ENCODE measurements at places on chromosomes 16 and 17.

GRCh38 chr16:89829630-89830437 is 1.6 kb downstream of the SPIRE2 start:
- no peak for DNase-seq

DNA sequence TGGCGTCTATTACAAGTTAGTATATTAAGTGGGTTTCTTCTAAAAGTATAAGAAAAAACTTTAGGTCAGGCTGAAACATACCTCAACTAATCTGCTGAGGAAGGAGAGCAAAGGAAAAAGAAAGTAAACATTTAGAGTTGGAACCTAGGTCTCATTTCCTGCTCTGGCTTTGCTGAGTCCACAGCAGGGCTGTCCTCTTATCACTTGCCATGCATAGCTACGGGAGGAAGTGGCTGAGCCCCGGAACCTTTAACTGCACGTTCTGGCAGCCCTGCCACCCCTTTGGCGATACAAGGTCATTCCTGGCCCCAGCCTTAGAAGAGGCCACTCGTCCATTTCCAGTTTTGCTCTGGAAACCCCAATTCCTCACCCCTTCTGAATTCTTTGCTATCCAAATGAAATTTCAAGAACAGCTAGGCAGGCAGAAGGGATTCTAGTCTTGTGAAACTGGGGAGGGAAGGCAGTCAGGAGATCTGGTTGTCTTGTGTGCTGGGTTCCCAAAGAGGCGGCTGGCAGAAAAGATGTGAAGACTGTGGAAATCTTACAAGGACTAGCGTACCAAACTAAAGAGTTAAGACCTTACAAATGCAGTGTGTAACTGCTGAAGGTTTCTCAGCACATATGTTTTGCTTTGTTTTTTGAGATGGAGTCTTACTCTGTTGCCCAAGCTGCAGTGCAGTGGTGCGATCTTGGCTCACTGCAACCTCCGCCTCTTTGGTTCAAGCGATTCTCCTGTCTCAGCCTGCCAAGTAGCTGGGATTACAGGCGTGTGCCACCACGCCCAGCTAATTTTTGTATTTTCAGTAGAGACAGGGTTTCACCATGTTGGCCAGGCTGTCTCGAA is 19.1 kb downstream of the WIPI1 start:
- peak; percentile 64 for DNase-seq

- no peak for DNase-seq
These were observed 172.4 kb upstream of the CACNG5 start for GRCh38 chr17:66662496-66662895.

DNA sequence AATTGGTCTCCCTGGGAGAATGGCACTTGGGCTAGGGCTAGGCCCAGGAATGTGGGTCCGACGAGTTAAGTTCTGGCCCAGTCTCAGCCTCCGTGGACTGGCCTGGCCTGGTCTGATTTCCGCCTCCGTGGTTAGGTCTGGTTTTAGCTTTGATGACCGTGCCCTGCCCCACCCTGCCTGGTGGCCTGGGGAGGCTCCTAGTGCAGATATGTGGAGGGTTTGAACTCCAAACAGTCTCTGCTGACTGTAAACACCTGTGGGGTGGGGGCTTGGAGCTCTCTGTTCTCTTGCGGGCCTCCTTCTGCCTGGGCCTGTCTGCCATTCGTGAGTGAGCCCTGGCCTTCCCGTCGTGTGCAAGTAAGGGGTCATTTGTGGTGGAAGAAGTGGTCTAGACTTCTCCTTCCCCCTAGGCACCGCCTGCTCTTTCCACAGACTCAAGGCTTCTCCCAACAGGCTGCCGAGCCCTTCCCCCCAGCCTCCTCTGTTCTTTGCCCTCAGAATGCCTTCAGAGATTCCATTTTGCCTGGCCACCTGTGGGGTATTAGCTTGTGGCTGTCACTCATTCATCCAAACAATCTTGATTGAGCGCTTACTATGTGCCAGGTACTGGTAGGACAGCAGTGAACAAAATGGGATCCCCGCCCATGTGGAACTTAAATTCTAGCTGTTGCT is 1.6 kb downstream of the ATP6V0C start:
- no peak for DNase-seq

GRCh38 chr16:57373117-57373947 is 1.0 kb downstream of the CX3CL1 start:
- no peak for DNase-seq

GRCh38 chr17:78568494-78569115 is 8.6 kb downstream of the DNAH17 start:
- DNase-seq: no peak

GRCh38 chr16:86752582-86753175 is 174.3 kb downstream of the FOXL1 start:
- DNase-seq: no peak

DNA sequence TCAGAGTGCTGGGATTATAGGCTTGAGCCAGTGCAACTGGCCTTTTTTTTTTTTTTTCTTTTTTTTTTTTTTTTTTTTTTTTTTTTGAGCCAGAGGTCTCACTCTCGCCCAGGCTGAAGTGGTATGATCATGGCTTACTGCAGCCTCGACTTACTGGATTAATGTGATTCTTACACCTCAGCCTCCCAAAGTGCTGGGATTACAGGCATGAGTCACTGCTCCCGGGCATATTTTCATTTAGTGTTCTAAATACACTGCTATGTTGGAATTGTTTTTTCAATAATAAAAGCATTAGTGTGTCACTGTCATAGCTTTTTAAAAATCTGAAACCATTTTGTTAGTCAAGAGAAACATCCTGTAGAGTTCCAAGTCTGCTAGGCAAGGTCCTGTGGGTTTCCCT is 40.3 kb downstream of the NDE1 start:
- DNase-seq: no peak

DNA sequence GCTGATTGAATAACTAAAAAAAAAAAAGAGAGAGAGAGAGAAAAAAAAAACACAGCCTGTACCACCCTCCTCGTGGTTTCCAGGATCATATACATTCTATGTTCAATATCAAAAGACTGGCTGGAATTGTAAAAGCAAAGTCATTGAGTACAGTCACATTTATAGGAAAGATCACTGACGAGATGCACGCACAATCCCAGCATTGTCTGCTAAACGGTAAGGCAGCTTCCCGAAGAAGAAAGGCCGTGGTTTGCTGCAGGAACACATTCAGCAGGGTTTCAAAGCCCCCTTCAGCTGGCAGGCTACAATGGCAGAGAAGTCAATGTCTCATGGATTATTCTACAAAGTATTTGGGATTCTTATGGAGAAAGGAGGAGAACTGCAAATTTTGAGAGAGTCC is 9.3 kb downstream of the NQO1 start:
- no peak for DNase-seq

DNA sequence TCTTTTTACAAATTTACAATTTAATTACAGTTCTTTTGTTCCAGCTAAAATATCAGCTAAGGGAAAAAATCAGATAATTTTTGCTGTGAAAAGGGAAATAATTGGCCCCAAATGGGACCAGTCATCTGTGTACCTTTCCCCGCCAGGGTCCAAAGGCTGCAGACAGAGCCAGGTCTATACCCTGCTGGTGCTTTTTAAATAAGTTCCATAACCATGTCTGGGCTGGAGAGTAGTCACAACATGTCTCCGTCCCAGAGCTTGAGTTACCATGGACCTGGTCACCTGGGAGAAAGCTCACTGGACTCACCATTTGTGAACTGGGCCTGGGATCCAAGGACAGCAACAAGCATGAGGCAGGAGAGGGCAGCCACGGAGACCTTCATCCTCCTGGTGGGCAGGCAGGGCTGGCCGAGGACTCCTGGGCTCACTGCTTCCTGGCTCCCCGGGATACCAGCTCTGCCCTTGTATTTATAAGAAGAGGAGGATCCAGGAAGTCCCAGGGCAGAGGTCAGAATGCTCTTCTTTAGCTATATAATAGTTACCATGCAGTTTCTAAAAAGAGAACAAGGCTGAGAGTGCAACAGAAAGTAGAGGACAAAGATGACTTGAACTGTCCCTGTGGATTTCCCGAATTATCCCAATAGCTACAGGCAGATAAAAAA is at the start of gene CCL15:
Gene CCL15 (minus strand): TSS at position 444 of the 662 bp plus-strand sequence. CDS start 61 bp downstream, at position 383.
- no peak for DNase-seq

- DNase-seq: no peak
These were observed 19.0 kb upstream of the KLHDC4 start for GRCh38 chr16:87784812-87785211.

DNA sequence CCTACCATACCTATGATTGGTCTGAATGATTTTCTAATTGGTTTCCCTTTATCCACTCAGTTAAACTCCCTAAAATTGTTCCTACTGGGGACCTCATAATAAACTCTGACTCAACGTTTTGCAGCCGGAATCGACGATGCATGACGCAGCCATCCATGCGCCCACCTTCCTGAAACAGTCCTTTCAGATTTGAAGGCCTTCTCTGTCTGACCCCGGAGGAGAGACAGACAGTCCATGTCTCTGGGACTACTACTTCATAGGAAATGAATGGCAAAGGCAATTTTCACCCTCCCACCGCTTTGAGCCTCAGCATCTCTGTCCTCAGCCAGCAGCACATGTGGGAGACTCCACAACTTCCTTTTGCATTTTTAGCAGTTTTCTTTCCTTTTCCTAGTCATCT is 13.5 kb downstream of the VAT1L start:
- DNase-seq: no peak

DNA sequence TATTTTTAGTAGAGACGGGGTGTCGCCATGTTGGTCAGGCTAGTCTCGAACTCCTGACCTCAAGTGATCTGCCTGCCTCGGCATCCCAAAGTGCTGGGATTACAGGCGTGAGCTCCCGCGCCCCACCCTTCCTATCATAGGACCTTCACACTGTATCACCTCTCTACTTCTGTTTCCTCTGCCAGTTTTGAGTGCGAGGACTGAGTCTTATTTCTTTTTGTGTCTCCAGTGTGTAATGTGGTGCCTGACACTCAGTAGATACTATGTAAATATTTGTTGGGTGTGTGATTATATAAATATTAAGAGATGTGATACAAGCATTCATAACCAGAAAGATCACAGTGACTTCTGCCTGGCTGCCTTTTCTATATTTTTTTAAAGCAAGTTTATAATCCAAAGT is 10.5 kb downstream of the PRKCA start:
- no peak for DNase-seq

DNA sequence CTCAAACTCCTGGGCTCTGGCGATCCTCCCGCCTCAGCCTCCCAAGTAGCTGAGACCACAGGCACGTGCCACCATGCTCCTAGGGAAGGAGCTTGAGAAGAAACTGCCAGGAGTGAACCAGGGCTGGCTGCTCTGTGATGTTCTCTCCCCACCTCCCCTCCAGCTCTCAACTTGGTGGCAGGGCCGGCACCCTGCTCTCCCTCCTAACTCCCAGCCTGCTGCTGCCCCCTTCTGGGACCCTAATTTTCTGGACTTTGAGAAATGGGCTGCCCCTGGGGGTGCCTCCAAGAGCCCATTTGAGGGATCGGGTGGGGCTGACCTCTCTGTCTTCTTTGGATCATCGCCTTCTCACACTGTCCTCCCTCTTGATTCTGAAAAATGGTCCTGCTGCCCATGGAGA is 14.9 kb upstream of the STAT3 start:
- peak; percentile 82 for DNase-seq

DNA sequence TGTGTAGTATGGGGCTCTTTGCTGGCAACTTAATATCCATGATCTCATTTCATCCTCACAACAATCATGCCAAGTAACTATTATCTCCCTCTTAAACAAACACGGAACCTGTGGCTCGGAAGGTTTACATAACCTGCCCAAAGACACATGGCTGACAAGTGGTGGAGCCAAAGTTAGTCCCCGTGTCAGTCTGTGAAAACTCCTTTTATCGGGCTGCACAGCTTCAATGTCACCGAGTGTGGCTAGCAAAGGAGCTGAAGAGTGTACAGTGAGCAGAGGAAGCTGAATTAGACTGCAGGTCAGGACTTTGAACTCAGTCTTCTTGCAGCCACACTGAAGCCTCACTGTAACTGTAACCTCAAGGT is 80.3 kb downstream of the PARN start:
- no peak for DNase-seq

DNA sequence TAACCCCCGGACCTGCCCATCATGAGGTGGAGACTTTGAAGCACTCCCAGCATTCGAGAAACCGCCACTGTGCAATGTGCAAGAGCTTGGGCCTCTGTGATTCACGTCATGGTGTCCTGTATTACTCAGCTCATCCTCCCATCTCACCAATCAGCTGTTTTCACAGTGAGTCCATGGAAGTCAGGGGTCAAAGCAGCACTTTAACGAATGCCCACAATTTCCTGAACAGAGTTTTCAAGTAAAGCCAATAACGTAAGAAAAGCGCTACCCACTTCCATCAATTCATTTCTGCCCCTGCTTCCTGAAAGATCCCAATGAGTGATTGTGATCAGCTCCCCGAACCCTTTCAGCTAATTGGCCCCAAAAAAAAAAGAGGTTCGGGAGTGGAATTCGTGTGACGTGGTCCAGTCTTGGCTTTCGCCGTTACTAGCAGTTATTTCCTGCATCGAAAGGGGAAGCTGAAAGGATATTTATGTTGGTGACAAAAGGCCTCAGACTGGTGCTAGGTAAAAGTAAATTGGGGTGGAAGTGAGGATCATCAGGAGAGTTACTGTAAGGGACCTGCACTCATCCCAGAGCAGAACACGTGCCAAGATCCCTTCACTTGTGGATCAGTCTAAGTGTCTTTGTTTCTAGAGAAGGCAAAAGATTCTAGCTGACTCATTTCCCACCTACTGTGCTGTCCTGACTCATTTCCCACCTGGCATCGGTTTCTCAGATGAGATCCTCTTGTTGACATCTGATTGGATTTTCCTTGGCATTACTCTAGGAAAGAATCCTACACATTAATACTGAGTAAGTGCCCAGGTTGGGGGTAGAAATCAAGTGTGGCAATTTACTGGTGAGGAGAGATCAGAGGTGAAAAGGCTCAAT is 136.7 kb upstream of the NUDT7 start:
- DNase-seq: no peak

GRCh38 chr17:70857351-70857750 is 688.0 kb downstream of the KCNJ2 start:
- no peak for DNase-seq

GRCh38 chr17:49571764-49572163 is 3.9 kb upstream of the NXPH3 start:
- DNase-seq: no peak

GRCh38 chr16:66298571-66299120 is 67.8 kb upstream of the CDH5 start:
- no peak for DNase-seq

DNA sequence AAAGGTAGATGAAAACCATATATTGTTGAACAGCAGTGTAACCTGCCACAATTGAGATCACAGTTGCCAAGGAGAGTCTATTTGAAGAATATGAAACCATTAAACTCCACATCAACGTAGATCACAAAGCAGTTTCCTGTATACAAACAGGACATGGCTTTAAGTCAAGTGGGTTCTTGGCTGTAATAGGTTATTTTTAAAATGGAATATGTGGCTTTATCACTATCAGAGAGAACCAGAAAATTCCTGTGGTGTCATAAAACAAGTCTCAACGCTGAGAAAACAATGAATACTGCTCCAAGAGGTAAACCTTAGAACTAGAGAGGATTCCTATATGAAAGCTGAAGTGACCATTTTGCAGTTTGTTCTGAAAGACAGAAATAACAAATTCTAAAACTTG is 999.7 kb downstream of the CDH11 start:
- no peak for DNase-seq

GRCh38 chr17:520447-521182 is 168.0 kb upstream of the RPH3AL start:
- no peak for DNase-seq
